ENCODE measurements at places on chromosomes 4 and X.

- DNase-seq, result no peak
Observed at GRCh38 chrX:2823795-2824386, 4.8 kb upstream of the GYG2 start.

- no peak for DNase-seq
Observed at GRCh38 chrX:111090458-111090857, 5.5 kb upstream of the PAK3 start.

DNA sequence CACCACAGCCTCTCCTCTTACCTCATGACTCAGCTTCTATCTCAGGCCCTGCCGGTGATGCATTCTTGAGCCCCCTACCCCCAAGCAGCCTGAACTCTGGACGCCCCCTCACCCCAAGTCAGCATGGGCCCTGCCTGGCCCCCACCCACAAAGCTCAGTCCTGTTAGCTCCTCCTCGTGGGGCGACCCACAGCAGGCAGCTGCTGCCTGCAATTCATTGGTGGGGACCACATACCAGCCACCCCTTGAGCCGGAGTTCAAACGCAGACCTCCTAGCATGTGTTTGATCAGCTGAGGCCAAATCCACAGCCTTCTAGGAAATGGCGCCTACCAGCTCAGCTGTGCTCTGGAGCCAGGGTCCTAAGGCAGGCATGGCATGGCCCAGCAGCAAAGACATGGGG lies 111.8 kb downstream of the EFNB1 start:
- DNase-seq, result no peak

DNA sequence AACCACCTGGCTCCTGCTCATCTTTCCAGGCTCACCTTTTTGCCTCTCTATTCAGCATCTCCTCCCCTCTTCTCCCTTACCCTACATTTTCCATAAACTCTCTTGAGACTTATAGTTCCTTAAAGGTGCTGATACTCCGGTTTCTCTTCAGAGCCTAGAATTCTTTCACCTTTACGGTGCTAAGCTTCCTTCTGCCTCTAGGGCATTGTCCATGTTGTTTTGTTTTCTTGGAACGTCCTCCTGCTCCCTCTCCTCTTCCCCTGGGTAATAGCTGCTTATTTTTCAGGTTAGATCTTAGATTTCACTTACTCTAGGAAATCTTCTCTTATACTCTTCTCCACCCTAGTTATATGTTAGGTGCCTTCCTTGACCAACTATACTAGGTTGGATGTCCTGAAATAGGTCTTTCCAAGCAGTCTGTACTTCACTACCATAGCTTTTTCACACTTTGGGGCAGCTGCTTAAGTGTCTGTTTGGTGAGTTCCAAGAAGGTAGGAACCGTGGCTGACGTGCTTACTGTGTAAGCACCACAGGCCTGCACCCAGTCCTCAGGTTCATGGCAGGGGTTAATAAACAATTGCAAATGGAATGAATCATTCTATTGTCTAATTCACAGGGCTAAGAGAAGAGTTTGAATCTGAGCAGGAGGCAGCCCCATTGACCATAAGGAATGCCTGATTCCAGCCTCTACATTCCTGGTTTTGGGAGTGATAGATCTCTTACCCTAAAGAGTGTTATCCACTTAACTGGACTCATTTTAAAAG lies 227.5 kb downstream of the MGST2 start:
- no peak for DNase-seq

- DNase-seq, result no peak
Observed at GRCh38 chrX:24996096-24996709, 19.6 kb downstream of the ARX start.

GRCh38 chr4:40581254-40582140 lies 48.2 kb downstream of the RBM47 start:
- DNase-seq, result no peak

- DNase-seq, result no peak
Observed at GRCh38 chr4:111128327-111128726, 505.4 kb upstream of the PITX2 start.

- DNase-seq, result no peak
Observed at GRCh38 chr4:53050361-53050774, 188.3 kb downstream of the RASL11B start.

GRCh38 chrX:135522878-135523693 lies 2.6 kb downstream of the INTS6L start:
- no peak for DNase-seq

- DNase-seq, result peak; percentile 5
Observed at GRCh38 chr4:107666134-107666533, 53.9 kb downstream of the PAPSS1 start.

- DNase-seq, result no peak
Observed at GRCh38 chr4:182344968-182345367, 101.8 kb downstream of the TENM3 start.

GRCh38 chrX:15882704-15883539 lies 28.3 kb upstream of the AP1S2 start:
- DNase-seq, result no peak

- DNase-seq, result no peak
Observed at GRCh38 chr4:83124111-83124780, 9.7 kb upstream of the PLAC8 start.

GRCh38 chrX:43974741-43975465 lies 1.7 kb upstream of the NDP start:
- no peak for DNase-seq

Measured in A549 (cell line).